ENCODE measurements at places on chromosomes 13 and 19. TPM values are rescaled to one million over a fixed set of nuclear protein-coding genes. Genes with fewer than 3 reads are reported as not detected.
A peak's percentile ranks its signal among the peaks of the same experiment; 100 is the strongest.

DNA sequence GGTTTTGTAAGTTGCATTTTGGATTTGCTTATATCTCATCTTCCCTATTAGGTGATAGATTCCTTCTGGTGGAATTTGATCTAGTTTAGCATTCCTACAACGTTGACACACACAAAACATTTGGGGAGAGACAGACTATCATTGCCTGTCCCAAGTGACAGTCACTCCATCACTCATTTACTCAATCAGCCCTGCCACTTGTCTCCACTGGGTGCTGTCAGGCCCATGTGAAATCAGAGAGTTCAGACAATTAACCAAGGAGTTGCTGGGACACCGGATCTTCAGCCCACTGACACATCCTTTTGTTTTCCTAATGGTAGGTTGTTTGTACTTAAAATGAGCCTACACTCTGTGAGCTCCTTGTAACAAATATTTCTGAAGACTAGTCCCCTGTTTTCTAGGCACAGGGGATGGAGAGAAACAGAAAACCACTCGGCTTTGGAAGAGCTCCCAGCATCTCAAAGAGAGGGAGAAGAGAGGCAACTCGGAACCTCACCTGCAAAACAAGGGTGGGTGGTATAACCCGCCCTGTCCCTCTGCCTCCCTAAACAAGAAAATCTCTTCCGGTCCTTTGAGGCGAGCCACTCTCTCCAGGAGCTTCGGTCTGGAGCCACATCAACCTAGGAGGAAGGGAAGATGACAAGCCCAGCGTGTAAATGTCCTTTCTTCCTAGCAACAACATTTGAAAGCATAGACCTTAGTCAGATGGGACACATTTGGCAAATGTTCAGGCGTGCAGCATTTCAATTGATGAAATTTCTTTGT is 440.9 kb upstream of the KLF12 start:
- peak overlapping the region; percentile 66 for H3K4me3 ChIP-seq
- DNase-seq, result no peak
- H3K4me1 ChIP-seq, result peaks cover 6% of the 10 kb centered on the region
- no peak overlapping the region for H3K27ac ChIP-seq
- H3K36me3 ChIP-seq, result no peaks in the 10 kb centered on the region
- no peaks in the 10 kb centered on the region for H3K27me3 ChIP-seq

- peaks cover 27% of the 10 kb centered on the region for H3K27me3 ChIP-seq
- no peaks in the 10 kb centered on the region for H3K4me1 ChIP-seq
- no peaks in the 10 kb centered on the region for H3K36me3 ChIP-seq
- DNase-seq, result no peak
- H3K27ac ChIP-seq, result no peak overlapping the region
- no peak overlapping the region for H3K4me3 ChIP-seq
Observed at GRCh38 chr19:3863648-3864047, 5.2 kb downstream of the ZFR2 start.

DNA sequence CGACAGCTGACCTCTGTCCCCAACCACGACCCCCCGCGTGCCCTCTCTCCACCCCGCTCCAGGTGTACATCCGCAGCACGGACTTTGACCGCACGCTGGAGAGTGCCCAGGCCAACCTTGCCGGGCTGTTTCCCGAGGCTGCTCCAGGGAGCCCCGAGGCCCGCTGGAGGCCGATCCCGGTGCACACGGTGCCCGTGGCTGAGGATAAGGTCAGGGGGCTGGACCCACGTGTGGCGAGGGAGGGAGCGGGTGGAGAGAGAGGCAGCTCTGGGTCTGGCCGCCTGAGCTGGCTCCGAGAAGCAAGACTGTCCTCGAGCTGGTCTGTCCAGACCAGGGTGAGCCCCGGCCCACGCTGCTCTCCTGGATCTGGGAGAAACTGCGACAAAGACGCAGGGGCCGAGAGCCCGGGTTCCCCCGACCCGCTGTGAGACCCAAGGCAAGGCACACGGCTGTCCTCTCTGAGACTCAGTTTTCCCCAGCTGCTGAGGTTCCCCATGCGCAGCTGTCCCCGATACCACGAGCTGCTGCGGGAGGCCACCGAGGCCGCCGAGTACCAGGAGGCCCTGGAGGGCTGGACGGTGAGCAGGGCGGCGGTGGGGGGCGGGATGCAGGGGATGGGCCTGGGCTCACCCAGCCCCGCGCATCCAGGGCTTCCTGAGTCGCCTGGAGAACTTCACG is 1.5 kb downstream of the ACP4 start:
- H3K27me3 ChIP-seq, result no peaks in the 10 kb centered on the region
- DNase-seq, result peak; percentile 23
- no peak overlapping the region for H3K27ac ChIP-seq
- no peak overlapping the region for H3K4me3 ChIP-seq

The KLK7 gene
- total RNA-seq, result 0.23 TPM

The C5AR1 gene
- total RNA-seq, result not detected

DNA sequence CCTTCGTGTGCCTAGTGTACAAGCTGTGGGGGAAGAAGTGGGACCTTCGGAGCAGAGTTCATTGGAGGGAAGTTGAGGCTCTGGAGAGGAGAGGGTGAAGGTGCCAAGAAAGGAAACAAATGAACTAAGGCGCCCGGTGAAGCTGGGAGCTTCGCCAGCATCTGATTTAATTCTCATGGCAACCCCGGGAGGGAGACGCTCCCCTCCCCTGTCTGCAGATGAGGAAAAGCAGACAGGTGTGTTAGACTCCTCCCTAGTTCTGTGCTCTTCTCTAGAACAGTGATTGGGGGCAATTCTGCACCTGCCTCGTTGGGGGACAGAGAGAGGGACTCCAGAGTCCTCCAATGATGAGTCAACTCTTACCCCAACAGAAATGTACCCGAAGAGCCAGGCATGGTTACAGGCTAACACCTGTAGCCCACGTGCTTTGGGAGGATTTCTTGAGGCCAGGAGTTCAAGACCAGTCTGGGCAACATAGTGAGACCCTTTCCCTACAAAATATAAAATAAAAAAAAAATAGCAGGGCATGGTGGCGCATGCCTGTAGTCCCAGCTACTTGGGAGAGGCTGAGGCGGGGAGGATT is 4.2 kb downstream of the SSC5D start:
- H3K36me3 ChIP-seq, result no peaks in the 10 kb centered on the region
- no peak for DNase-seq
- no peak overlapping the region for H3K4me3 ChIP-seq

The UQCR11 gene
- 148 TPM for total RNA-seq

The LYL1 gene
- total RNA-seq, result 12.0 TPM

- H3K27ac ChIP-seq, result no peak overlapping the region
- H3K36me3 ChIP-seq, result no peaks in the 10 kb centered on the region
- H3K4me1 ChIP-seq, result no peaks in the 10 kb centered on the region
Observed at GRCh38 chr19:49070416-49070815, 2.1 kb downstream of the KCNA7 start.

GRCh38 chr13:97226013-97226412 is 3.9 kb downstream of the MBNL2 start:
- H3K4me1 ChIP-seq, result peaks cover 34% of the 10 kb centered on the region
- no peaks in the 10 kb centered on the region for H3K36me3 ChIP-seq
- no peak overlapping the region for H3K27ac ChIP-seq
- no peak for DNase-seq
- no peaks in the 10 kb centered on the region for H3K27me3 ChIP-seq

DNA sequence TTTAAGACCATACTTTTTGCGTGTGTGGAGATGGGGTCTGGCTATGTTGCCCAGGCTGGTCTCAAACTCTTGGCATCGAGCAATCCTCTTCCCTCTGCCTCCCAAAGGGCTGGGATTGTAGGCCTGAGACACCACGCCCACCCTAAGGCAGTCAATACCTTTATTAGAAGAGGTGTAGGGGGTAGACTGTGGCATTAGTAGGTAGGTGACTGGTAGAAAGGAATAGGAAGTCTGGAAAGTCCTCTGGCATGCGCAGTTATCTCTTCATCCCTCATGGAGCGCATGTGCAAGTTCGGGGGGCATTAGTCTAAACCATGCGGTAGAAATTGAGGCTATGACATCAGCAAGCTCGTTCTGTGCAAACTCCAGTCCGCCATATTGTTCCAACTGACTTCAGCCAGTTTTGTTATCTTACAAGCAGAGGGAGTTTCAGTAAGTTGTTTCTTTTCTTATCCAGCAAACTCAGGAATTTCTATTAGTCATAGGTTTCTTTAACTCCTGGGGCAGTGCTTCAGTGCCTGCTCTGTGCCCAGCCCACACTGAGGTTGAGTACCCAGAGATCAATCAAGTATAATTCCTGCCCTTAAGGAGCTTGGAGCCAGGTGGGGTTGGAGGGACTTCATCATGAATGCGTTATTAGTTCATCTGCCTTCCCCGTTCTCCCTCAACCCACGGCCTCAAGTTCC is 7.3 kb upstream of the RANBP3 start:
- H3K27me3 ChIP-seq, result no peaks in the 10 kb centered on the region
- peak; percentile 54 for DNase-seq
- no peaks in the 10 kb centered on the region for H3K36me3 ChIP-seq
- H3K4me3 ChIP-seq, result no peak overlapping the region
- H3K4me1 ChIP-seq, result peaks cover 10% of the 10 kb centered on the region

The ETHE1 gene
- 34.2 TPM for total RNA-seq

DNA sequence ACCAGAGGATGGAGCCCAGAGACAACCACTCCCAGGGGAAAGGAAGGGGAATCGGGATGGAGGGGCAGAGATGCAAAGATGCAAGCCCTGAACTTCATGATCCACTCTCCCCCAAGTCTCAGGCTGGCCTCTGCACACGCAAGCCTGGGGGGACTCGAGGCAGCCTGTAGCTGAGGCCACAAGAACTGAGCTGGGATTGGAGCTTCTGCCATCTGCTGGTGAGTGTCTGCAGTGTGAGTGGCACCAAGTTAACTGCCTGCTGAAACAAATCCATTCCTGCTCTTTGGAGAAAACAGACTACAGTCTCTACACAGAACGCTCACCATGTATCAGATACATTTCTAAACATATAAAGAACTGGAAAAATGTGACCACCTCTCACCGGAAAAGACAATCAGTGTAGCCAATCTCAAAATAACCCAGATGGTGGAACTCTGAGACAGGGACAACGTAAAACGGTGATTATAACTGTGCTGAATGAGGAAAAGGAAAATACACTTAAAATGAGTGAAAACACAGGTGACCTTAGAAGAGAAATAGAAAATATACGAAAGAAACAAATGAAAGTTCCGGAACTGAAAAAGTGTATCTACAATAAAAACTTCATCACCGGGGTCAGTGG is 62.1 kb downstream of the KLF2 start:
- no peaks in the 10 kb centered on the region for H3K27me3 ChIP-seq
- no peaks in the 10 kb centered on the region for H3K4me1 ChIP-seq
- no peak overlapping the region for H3K4me3 ChIP-seq

- H3K27ac ChIP-seq, result no peak overlapping the region
- no peaks in the 10 kb centered on the region for H3K36me3 ChIP-seq
- H3K27me3 ChIP-seq, result no peaks in the 10 kb centered on the region
- no peaks in the 10 kb centered on the region for H3K4me1 ChIP-seq
Observed at GRCh38 chr13:33340631-33341030, 55.1 kb upstream of the STARD13 start.

- DNase-seq, result no peak
- no peak overlapping the region for H3K4me3 ChIP-seq
- no peak overlapping the region for H3K27ac ChIP-seq
- no peaks in the 10 kb centered on the region for H3K4me1 ChIP-seq
Observed at GRCh38 chr13:71056581-71056980, 810.4 kb downstream of the DACH1 start.

DNA sequence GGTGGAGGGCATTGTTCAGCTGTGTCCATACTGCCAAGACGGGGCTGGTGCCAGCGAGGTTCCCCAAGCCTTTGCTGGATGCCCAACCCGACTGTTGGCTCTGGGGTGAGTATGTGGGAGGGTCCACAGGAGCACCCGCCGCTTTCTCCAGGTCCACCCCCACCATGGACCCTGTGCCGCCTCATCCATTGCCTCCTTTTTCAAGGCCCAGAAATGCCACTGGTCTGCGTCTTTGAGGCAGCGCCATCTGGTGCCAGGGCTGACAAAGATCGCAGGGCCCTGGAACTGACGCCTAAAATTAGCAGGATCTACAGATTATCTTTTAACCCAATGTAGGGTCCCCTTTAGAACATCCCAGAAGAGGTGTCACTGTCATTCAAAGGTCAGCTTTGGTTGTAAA is 34.6 kb downstream of the NFIX start:
- H3K36me3 ChIP-seq, result peaks cover 18% of the 10 kb centered on the region
- no peaks in the 10 kb centered on the region for H3K27me3 ChIP-seq
- peak; percentile 50 for DNase-seq
- H3K4me1 ChIP-seq, result peaks cover 70% of the 10 kb centered on the region
- H3K27ac ChIP-seq, result no peak overlapping the region
- H3K4me3 ChIP-seq, result no peak overlapping the region

The SEMA6B gene
- total RNA-seq, result 7.3 TPM

- DNase-seq, result peak; percentile 85
- no peak overlapping the region for H3K4me3 ChIP-seq
- H3K36me3 ChIP-seq, result no peaks in the 10 kb centered on the region
- no peaks in the 10 kb centered on the region for H3K27me3 ChIP-seq
Observed at GRCh38 chr13:29901710-29902631, 51.6 kb upstream of the UBL3 start.

DNA sequence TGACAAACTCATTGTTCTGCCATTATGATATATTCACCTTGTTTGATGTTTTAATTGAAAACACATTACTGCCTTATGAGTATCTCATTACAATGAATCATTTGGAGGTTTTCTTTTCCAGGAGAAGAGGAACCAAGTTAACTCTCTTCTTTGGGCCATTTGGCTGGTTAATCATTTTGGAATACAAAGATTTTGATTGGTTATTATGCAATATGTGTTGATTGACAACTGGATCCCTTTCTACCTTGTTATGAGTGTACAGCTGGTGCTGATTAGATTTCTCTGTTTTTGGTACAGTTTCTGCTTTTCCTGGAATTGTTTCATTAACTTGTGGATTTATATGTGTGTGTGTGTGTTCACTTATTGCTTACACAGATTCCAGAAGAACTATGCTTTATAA is 49.2 kb upstream of the RGCC start:
- H3K36me3 ChIP-seq, result no peaks in the 10 kb centered on the region
- no peak overlapping the region for H3K4me3 ChIP-seq
- DNase-seq, result no peak
- H3K27ac ChIP-seq, result no peak overlapping the region
- H3K4me1 ChIP-seq, result no peaks in the 10 kb centered on the region

- no peak overlapping the region for H3K27ac ChIP-seq
- DNase-seq, result no peak
- H3K27me3 ChIP-seq, result peaks cover 75% of the 10 kb centered on the region
- H3K36me3 ChIP-seq, result no peaks in the 10 kb centered on the region
- no peaks in the 10 kb centered on the region for H3K4me1 ChIP-seq
Observed at GRCh38 chr19:51168564-51169282, 26.6 kb downstream of the SIGLEC7 start.

- no peak overlapping the region for H3K4me3 ChIP-seq
- no peak for DNase-seq
Observed at GRCh38 chr13:37791699-37792098, 77.9 kb downstream of the TRPC4 start.

The ANKLE1 gene
- total RNA-seq, result 2.2 TPM

DNA sequence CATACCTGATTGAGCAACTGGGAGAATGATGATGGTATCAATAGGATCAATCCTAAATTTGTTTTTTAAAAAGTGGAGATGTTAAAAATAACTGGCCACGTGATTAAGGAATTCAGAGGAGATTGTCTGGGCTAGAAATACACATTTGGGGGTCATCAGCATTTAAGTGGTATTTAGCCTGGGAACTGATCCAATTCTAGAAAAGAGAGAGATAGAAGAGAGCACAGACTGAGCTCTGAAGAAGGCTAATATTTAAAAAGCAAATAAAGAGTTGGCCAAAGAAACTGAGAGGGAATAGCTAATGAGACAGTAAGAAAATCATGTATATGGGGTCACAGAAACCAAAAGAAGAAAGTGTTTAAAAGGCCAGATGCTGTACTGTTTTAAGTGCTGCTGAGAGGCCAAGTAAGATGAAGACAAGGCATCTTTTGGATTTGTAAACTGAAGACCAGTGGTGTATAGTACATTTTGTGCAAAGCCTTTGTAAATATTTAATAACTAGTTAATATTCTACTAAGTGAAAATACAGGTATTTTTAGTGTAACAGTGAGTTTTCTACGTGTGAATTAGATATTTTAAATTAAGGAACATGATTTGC is 40.2 kb downstream of the UBL3 start:
- H3K27me3 ChIP-seq, result no peaks in the 10 kb centered on the region
- no peak for DNase-seq
- no peaks in the 10 kb centered on the region for H3K36me3 ChIP-seq
- no peak overlapping the region for H3K4me3 ChIP-seq
